ENCODE measurements at places on chromosomes 11 and 22.

GRCh38 chr11:20112291-20113148 lies 47.8 kb downstream of the DBX1 start:
- DNase-seq: no peak

DNA sequence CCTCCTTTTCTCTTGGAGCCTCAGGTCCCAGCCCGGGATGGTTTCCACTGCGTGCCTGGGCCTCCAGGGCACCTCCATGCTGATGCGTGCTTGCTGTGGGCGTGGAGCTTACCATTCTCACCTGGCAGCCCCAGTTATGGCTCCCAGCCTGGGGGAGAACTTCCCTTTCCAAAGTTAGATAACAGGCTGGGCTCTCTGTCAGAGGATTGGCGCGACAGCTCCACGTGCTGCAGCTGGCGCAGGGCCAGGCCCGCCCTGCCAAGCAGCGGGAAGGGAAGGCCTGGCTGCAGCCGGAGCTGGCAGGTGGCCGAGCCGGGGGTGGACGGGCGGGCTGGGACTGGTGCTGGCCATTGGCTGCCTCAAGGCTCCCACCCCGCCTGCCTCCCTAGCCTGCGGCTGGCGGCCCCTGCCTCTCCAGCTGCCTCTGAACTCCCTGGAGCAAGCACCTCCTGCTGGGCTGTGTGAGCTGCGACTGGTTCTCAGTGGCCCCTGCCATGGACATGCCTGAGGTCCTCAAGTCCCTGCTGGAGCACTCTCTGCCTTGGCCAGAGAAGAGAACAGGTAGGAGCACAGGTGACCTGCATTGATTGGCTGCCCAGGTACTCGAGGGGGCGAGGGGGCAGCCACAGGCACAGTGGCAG lies 14.6 kb upstream of the TEF start:
- no peak for DNase-seq

DNA sequence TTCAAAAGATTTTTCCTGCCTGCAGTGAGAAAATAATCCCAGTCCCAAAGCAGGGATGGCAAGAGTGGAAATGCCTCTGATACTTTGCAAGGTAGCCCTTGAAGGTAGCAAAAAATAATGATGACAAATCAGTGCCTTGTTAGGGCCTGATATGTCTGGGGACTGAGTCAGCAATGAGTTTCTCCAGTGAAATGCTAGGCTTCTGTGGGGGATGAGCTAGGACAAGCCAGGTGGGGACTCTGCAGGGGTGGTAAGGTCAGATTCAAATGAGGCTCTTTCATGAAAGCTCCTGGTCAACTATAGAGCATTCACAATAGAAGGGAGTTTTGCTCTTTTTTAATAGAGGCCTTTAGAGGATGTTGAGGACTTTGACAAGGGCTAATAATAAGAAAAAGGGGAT lies 77.7 kb downstream of the ME3 start:
- DNase-seq: no peak

- no peak for DNase-seq
Measured at GRCh38 chr22:49158741-49159564, 668.7 kb downstream of the BRD1 start.

DNA sequence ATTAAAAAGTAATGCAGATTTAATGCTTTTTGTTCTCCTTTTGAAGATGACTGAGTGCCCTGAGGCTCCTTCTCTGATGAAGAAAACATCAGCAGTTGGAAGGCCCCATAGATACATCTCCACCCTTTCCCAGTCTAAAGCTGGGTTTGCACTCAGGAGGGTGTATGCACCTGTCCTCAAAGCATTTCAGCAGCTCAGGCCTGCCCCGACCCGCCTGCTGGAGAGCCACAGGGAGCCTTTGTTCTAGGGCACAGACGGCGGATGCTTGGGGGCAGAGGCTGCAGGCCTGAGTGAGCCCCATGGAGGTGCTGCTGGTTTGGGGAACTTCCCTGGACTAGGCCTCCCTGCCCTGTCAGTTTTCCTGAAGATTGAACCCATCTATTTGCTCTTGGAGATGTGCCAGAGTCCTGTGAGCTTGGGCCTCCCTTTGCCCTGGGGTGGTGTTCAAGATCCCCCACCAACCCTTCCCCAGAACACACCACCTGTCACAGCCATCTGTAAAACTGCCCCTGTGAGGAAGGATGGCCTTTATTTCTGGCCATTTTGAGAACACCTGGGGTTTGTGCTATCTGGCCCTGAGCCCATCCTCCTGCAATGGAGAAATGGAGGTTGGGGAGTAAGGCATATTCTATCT lies 160.0 kb downstream of the NAV2 start:
- DNase-seq: no peak

GRCh38 chr11:120102050-120102863 lies 35.7 kb downstream of the TRIM29 start:
- no peak for DNase-seq

- DNase-seq: no peak
Measured at GRCh38 chr22:22754961-22755777, 110.8 kb downstream of the GGTLC2 start.

Measured in CD4-positive, alpha-beta T cell treated with Interleukin-4 for 4 hours (primary cell).